ENCODE measurements at places on chromosomes 3 and 15. TPM values are rescaled to one million over a fixed set of nuclear protein-coding genes. Genes with fewer than 3 reads are reported as not detected.

GRCh38 chr3:121736112-121736511, 13.4 kb downstream of the GOLGB1 start:
- no peak for DNase-seq
- no peaks in the 10 kb centered on the region for H3K36me3 ChIP-seq
- H3K4me1 ChIP-seq: no peaks in the 10 kb centered on the region
- H3K4me3 ChIP-seq: no peak overlapping the region
- H3K27me3 ChIP-seq: no peaks in the 10 kb centered on the region

Gene FEZF2
- total RNA-seq: not detected

Gene PGBD4
- total RNA-seq: 1.5 TPM

DNA sequence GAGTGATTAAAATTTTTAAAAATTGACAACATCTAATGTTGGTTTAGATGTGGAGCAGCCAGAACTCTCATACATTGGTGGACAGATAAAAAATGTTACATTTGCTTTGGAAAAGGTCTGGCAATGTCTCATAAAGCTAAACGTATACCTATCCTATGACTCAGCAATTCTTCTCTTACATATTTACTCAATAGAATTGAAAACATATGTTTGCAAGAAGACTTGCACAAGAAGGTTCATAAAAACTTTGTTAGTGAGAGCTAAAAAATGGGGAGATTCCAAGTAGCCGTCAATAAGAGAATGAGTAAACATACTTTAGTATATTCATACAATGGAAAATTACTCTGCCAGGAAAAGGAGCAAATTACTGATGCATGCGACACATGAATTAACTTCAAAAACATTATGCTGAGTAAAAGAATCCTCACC, 30.0 kb downstream of the MASP1 start:
- no peak for DNase-seq
- H3K36me3 ChIP-seq: no peaks in the 10 kb centered on the region
- H3K4me3 ChIP-seq: no peak overlapping the region

GRCh38 chr3:13515786-13516759, 32.9 kb upstream of the FBLN2 start:
- H3K4me1 ChIP-seq: peaks cover 8% of the 10 kb centered on the region
- H3K27ac ChIP-seq: no peak overlapping the region
- H3K4me3 ChIP-seq: no peak overlapping the region
- no peaks in the 10 kb centered on the region for H3K36me3 ChIP-seq
- no peak for DNase-seq
- no peaks in the 10 kb centered on the region for H3K27me3 ChIP-seq

Gene LEKR1
- total RNA-seq: 1.6 TPM

Gene PLXNA1
- 92.4 TPM for total RNA-seq

DNA sequence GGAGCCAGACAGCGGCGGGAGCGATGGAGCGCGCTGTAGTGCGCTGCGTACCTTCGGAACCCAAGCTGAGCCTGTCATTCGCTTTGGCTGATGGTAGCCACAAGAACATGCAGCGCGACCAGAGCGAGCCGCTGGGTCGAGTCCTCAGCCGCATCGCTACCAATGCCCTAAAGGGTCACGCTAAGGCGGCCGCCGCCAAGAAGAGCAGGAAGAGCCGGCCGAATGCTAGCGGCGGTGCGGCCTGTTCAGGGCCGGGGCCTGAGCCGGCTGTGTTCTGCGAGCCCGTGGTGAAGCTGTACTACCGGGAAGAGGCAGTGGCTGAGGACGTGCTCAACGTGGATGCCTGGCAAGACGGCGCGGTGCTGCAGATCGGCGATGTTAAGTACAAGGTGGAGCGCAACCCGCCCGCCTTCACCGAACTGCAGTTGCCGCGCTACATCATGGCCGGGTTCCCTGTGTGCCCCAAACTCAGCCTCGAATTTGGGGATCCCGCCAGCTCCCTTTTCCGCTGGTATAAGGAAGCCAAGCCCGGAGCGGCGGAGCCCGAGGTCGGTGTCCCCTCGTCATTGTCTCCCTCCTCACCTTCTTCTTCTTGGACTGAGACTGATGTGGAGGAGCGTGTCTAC, 498 bp downstream of the PDE12 start:
- H3K36me3 ChIP-seq: no peaks in the 10 kb centered on the region
- no peaks in the 10 kb centered on the region for H3K27me3 ChIP-seq
- peak overlapping the region; percentile 89 for H3K27ac ChIP-seq
- DNase-seq: no peak
- H3K4me1 ChIP-seq: peaks cover 4% of the 10 kb centered on the region

- peak overlapping the region; percentile 82 for H3K27ac ChIP-seq
- peaks cover 13% of the 10 kb centered on the region for H3K4me1 ChIP-seq
- H3K36me3 ChIP-seq: no peaks in the 10 kb centered on the region
- no peaks in the 10 kb centered on the region for H3K27me3 ChIP-seq
- H3K4me3 ChIP-seq: no peak overlapping the region
These were observed 194.2 kb downstream of the UACA start for GRCh38 chr15:70569091-70569713.

GRCh38 chr3:168030577-168030976, 65.1 kb downstream of the GOLIM4 start:
- H3K4me3 ChIP-seq: no peak overlapping the region
- no peaks in the 10 kb centered on the region for H3K27me3 ChIP-seq
- H3K36me3 ChIP-seq: no peaks in the 10 kb centered on the region
- no peak for DNase-seq

DNA sequence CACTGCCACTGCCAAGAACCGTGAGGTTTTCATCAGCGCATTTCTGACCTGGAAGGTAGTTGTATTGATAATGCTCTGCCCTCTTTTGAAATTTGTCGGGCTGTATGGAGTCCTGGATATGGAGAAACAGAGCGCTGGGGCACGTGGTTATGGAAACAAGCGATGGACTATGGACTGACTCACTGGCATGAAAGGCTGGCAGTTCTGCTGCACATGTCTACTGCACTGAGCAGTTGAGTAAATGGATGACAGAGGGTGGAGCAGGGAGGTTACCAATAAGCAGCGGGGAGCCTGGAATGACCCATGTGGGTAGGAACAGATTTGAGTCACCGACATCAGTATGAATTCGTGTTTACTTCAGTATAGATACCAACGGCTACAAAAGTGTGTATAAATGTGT, 429.5 kb downstream of the OCA2 start:
- H3K4me3 ChIP-seq: no peak overlapping the region
- no peaks in the 10 kb centered on the region for H3K4me1 ChIP-seq
- no peaks in the 10 kb centered on the region for H3K36me3 ChIP-seq

Gene TMEM158
- 0.82 TPM for total RNA-seq

Gene SLC7A14
- not detected for total RNA-seq

GRCh38 chr3:15535732-15536131, 14.2 kb upstream of the COLQ start:
- no peak for DNase-seq
- no peak overlapping the region for H3K4me3 ChIP-seq
- H3K27ac ChIP-seq: no peak overlapping the region
- no peaks in the 10 kb centered on the region for H3K27me3 ChIP-seq

Gene SPESP1
- total RNA-seq: not detected

Gene PDCD7
- 26.2 TPM for total RNA-seq

- no peaks in the 10 kb centered on the region for H3K36me3 ChIP-seq
- H3K4me1 ChIP-seq: no peaks in the 10 kb centered on the region
- no peak overlapping the region for H3K27ac ChIP-seq
- DNase-seq: peak; percentile 73
- no peaks in the 10 kb centered on the region for H3K27me3 ChIP-seq
- H3K4me3 ChIP-seq: no peak overlapping the region
These were observed 8.9 kb downstream of the ECE2 start for GRCh38 chr3:184284696-184285095.

Gene ABHD10
- total RNA-seq: 41.8 TPM

DNA sequence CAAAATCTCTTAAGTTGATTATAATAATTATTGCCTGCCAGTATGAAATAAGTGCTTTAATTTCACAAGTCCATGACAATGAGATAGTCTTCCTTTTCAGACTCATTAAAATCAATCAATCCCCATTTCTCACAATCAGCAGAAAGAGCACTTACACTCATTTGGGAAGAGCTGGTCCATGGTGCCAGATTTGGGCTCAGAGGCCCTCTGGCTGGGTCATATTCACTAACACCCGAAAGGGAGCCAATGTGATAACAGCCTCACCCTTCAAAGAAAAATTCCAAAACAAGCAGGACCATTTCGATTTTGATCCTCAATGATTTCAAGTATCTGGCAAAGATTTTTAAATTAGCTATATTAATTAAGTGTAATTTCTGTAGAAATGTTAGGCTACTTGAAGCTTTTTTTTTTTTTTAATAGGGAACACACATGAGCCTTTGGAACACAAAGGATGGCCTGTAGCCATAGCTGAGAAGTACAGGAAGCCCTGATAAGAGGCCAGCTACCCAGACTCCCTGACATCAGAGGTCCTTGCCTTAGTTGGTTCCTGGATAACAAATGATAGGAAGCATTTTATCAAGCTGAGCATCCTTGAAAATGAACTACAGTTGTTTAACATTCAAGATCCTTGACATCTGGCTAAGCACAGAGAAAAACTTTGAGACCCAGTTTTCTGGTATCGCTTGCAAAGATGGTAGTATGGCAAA, 17.1 kb downstream of the MCF2L2 start:
- H3K27me3 ChIP-seq: no peaks in the 10 kb centered on the region
- H3K4me3 ChIP-seq: no peak overlapping the region
- H3K4me1 ChIP-seq: no peaks in the 10 kb centered on the region
- no peak overlapping the region for H3K27ac ChIP-seq

Gene CASR
- not detected for total RNA-seq

GRCh38 chr3:37608061-37608702, 253.5 kb upstream of the CTDSPL start:
- H3K27ac ChIP-seq: peak overlapping the region; percentile 73
- H3K4me3 ChIP-seq: no peak overlapping the region
- DNase-seq: peak; percentile 40

Gene SST
- not detected for total RNA-seq

Gene FRMD5
- 17.4 TPM for total RNA-seq

Gene CTDSPL2
- 55.9 TPM for total RNA-seq

DNA sequence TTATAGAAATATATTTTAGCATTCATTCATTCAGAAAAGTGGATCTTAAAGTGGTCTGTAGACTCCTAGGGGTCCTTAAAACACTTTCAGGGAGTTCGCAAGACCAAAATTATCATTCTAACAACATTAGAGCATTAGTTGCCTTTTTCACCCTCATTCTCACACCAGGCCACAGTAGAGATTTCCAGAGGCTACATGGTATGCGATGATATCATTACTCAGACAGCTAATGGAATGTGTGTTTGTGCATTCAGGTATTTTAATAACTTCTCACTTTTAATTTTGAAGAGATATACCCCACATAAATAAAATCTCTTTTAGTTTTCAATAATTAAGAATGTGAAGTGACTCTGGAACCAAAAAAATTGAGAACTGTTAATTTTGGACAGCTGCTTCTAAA, 206.9 kb downstream of the NSUN3 start:
- H3K36me3 ChIP-seq: no peaks in the 10 kb centered on the region
- no peaks in the 10 kb centered on the region for H3K4me1 ChIP-seq
- no peak overlapping the region for H3K4me3 ChIP-seq
- H3K27ac ChIP-seq: no peak overlapping the region

DNA sequence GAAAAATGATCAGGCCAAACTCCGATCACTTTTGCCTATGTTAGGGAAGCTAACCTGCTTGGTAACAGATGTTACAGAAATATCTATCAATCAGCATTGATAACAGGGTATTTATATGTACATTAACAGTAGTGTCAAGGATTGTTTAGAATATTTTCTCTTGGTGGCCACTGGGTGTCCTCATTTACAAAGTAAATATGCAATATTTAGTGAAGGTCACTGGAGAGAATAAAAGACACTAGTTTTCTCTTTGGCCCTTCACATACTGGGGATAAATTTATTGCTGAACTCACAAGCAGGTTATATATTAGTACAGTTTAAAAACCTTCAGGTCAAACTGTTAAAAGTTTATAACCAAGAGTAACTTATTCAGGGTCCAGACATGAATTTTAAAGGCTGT, 69.0 kb downstream of the TIGIT start:
- DNase-seq: peak; percentile 13
- H3K4me1 ChIP-seq: no peaks in the 10 kb centered on the region
- no peaks in the 10 kb centered on the region for H3K27me3 ChIP-seq
- H3K27ac ChIP-seq: peak overlapping the region; percentile 72
- no peak overlapping the region for H3K4me3 ChIP-seq
- H3K36me3 ChIP-seq: no peaks in the 10 kb centered on the region

Gene CTSH
- total RNA-seq: 171 TPM

DNA sequence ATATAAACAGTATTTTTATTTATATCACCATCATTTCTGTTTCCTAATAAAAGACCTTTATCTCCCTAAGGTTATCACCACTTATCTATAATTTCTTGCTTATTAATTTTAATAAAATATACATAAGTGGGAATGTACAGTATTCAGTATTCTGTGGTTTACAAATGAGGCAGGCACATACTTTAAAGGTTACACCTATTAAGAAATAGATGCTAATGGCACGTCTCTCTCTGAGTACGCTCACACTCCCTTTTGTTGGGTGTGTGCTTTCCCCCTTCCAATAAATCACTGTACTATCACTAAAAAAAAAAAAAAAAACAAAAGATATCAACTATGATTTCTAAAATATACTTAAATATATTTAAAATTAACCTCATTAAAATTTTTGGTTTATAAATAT, 8.9 kb downstream of the OXNAD1 start:
- no peak overlapping the region for H3K4me3 ChIP-seq
- H3K36me3 ChIP-seq: no peaks in the 10 kb centered on the region
- H3K4me1 ChIP-seq: no peaks in the 10 kb centered on the region
- no peaks in the 10 kb centered on the region for H3K27me3 ChIP-seq

GRCh38 chr3:65811892-65812291, 226.8 kb downstream of the MAGI1 start:
- no peak for DNase-seq
- H3K27ac ChIP-seq: no peak overlapping the region
- no peaks in the 10 kb centered on the region for H3K36me3 ChIP-seq
- H3K4me3 ChIP-seq: no peak overlapping the region

Gene MESP1
- total RNA-seq: 1.00 TPM

DNA sequence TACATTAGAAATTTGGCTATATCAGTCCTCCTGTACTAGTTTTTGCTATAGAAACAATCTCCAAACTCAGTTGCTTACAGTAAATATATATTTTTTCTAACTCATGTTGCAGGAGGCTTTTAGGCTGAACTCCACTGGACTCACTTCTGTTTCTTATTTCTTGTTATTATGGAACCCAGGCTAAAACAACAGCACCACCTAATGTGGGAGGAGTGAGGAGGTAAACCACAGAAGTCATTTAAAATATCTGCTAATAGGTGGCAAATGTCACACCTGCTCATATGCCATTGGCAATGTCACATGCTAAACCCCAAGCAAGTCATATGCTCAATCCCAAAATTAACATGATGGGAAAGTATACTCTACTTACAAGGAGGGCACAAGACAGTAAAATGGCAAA, 462.2 kb downstream of the PLOD2 start:
- H3K4me1 ChIP-seq: no peaks in the 10 kb centered on the region
- H3K27me3 ChIP-seq: no peaks in the 10 kb centered on the region
- no peak for DNase-seq
- no peaks in the 10 kb centered on the region for H3K36me3 ChIP-seq

Gene ITPKA
- total RNA-seq: 18.1 TPM

DNA sequence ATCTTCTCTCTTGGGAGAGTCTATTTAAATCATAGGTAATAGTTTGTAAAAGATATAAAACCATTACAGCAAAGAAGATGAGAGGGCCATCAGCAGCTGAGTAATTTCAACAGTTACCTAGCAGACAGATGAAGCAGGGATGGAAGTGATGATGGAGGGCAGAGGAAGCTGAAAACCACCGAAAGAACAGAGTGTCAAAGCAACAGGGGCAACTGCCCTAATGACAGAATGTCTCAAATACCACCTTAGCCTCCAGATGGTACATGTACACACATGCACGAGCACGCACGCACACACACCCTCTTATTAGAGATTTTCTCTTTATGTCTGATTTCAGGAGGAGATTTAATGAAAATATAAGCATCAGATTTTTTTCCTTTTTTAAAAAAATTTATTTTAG, 64.5 kb downstream of the NEDD4 start:
- H3K36me3 ChIP-seq: no peaks in the 10 kb centered on the region
- DNase-seq: no peak
- no peaks in the 10 kb centered on the region for H3K4me1 ChIP-seq
- no peak overlapping the region for H3K4me3 ChIP-seq
- H3K27ac ChIP-seq: no peak overlapping the region
